ENCODE measurements at places on chromosomes 7 and 10.

DNA sequence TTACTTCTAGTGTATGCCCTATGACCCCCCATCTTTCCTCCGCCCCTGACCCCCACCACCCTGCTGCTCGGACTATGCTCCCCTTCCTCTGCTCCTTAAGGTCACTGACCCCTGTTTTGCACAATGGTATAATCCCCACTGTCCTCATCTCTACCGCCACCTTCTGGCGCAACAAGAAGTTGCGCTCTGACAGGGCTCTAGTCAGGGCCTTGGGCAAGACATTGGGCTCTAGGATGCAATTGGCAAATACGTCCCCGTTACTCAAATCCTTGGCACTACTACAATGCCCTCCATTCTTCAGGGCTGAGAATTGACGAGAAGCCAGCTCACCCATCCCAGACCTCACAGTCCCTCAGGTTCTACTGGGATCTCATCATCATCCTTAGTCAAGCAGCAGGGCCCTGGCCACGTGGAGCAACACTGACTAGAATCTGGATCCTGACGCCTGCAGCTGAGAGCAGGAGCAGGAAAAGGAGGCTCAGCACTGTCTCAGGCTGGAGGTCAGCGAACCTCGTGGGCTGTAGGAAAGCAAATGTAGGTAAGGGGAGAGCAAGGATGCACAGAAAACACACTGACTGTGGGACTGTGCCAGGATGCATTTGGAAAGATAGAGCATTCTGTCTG lies 10.6 kb downstream of the LRIT2 start:
- no peak for DNase-seq

DNA sequence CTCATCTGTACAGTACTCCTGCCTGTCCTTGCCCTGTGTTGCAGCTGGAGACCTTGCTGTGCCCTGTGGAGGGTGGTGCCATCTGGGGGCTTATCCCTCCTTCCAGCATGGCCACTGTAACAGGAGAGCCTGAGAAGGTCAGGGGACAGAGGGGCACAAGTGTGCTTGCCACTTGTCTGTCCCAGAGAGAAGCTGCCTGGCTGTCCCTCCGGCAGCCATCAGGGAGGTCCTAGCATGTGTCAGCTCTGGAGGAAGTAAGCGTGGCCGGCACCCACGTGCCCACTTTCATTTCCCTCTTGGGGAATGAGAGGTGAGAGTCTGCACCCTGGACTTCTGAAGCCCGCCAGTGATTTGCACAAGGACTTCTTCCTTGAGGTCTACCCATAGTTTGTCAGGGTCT lies 97.0 kb upstream of the PPIF start:
- DNase-seq = no peak

DNA sequence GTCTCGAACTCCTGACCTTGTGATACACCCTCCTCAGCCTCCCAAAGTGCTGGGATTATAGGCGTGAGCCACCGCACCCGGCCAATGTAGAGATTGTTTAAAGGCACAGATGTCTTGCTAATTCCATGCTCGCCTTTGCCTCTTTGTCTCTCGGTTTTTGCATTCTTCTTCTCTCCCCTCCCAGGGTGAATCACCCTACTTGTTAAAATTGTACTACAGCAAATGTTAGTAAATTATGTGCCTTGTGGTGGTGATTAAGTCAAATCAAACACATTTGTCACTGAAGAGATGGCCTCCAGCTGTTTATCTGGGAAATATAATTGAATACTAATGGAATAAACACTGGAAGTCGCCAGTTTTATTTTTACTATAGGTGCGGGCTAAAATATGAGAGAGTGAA lies 384.4 kb upstream of the AUTS2 start:
- no peak for DNase-seq

DNA sequence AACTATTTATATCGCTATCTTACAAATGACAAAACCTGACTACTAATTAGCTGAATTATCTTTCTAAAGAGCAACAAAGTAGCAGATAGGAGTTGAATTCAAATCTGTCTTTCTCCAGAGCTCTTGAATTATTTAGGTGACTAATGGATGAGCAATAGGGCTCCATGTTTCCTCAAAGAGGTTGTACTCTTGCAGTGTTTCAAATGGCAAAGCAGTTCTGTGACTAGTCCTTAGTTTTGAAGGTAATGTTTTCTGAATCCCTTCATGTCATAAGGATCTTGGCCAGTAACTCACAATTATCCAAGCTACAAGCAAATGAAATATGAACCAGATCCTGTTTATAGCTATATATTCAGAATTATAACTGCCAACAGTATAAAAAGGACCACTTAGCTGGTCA lies 999.7 kb downstream of the NRG3 start:
- no peak for DNase-seq

DNA sequence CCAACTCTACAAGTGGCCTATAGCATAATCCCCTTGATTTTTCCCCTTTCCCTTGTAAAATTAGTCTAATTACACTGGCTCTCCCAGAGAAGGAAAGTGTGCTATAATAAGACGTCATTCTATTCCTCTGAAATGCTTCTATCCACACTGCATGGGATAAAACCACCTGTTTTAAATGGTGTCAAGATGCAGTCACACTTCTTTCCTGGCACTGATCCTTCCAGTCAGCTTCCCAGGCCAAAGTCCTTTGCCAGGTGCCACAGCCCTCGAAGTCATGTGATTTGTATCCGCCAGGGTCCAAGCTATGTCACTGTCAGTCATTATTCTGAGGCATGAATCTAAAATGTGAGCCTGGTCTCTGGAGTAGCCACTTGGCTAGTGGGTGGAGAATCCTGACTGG lies 169.0 kb upstream of the KIAA1217 start:
- DNase-seq = no peak

GRCh38 chr10:71399946-71400345 lies 3.2 kb downstream of the CDH23 start:
- DNase-seq = no peak

- DNase-seq = no peak
These were observed 84.1 kb upstream of the GNA12 start for GRCh38 chr7:2928256-2928612.

- DNase-seq = no peak
These were observed 73.0 kb upstream of the CABCOCO1 start for GRCh38 chr10:61589547-61590243.

DNA sequence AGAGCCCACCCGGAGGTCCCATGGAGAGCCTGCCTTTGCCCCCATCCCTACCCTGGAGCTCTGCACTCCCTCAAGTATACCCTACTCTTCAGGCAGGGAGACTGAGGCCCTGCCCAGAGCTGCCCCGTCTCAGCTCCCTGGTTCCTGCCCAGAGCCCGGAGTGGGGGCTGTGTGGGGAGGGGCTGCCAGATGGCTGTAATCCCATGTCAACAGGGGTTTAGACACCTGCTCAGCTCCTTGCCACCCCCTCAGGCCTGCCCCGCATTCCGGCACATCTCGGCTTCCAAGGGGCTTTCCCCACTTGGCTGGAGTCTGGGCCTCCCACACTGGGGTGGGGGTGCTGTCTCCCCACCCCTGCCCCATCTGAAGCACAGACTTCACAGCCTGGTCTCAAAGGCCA lies 20.9 kb upstream of the LFNG start:
- no peak for DNase-seq

DNA sequence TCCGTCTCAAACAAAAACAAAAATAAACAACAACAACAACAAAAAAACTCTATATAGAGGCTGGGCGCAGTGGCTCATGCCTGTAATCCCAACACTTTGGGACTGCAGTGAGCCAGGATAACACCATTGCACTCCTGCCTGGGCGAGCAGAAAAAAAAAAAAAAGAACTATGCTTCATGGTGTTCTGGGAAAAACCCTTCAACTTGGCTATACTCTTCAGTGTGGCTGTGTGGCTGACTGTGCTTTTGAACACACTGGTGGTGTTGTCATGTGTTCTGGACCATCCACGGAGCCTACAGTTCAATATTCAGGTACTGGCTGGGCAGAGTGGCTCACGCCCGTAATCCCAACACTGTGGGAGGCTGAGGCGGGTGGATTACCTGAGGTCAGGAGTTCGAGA lies 26.5 kb downstream of the SNX8 start:
- no peak for DNase-seq

DNA sequence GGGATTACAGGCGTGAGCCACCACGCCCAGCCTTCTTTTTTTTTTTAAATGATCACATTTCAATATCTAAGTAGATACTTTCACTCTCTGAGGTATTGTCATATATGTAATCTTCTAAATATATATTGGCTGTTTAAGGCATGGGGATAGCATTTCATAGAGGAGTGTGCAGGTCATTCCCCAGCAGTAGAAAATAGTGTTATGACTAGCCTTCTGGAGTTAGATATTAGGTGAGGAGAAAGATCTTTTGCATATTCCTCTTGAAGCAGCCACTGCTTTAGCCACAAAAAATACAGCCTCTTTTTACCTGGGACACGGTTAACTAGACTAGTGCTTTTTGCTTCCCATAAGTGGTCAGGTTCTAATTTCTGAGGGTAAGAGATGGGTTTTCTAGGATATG lies 28.9 kb downstream of the ADD3 start:
- no peak for DNase-seq

Data from activated naive CD4-positive, alpha-beta T cell (primary cell).